ENCODE measurements at places on chromosomes 12 and 14. TPM values are rescaled to one million over a fixed set of nuclear protein-coding genes. Genes with fewer than 3 reads are reported as not detected.
A peak's percentile ranks its signal among the peaks of the same experiment; 100 is the strongest.

DNA sequence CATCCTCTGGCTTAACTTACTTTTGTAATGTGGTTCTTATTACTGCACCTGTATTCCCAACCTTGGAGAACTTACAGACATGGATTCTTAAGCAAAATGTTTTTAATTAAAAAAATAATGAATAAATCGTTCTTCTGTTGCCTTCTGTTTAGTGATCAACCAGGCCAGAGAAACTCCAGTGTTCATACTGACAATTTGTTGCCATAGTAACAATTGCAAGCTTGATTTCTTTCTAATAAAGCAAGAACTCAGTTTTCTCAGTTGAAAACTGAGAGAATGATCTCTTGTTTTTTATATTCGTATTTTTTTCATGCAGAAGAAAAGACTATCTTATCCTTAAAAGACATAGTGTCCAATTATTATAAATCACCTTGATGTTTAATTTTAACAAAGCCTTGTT is 106.5 kb upstream of the LMNTD1 start:
- H3K36me3 ChIP-seq: no peaks in the 10 kb centered on the region
- H3K27me3 ChIP-seq: no peaks in the 10 kb centered on the region
- no peaks in the 10 kb centered on the region for H3K4me1 ChIP-seq
- no peak for DNase-seq
- H3K4me3 ChIP-seq: no peak overlapping the region
- H3K27ac ChIP-seq: no peak overlapping the region

DNA sequence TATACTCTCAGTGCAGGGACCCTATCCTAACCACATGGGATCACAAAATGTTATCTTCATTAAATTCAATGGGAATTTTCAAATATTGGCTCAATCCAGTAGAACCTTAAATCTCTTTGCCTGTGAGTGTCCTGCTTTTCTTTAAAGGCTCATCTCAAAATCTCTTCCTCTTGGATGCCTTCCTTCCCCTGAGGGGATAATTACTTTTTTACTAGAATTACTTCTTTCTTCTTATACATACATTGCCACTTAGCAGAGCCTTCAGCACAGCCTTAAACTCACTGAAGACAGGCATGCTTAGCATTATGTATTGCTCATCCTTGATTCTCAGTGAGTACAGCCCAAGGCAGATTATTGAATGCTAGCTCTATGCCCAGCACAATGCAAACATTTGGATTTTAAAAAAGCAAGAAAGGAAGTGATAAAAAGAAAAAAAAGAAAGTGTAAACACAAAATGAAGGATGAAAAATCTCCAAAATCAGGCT is 1918.0 kb upstream of the FLRT2 start:
- H3K27me3 ChIP-seq: no peaks in the 10 kb centered on the region
- no peaks in the 10 kb centered on the region for H3K36me3 ChIP-seq
- H3K4me3 ChIP-seq: no peak overlapping the region
- H3K4me1 ChIP-seq: no peaks in the 10 kb centered on the region
- H3K27ac ChIP-seq: no peak overlapping the region

DNA sequence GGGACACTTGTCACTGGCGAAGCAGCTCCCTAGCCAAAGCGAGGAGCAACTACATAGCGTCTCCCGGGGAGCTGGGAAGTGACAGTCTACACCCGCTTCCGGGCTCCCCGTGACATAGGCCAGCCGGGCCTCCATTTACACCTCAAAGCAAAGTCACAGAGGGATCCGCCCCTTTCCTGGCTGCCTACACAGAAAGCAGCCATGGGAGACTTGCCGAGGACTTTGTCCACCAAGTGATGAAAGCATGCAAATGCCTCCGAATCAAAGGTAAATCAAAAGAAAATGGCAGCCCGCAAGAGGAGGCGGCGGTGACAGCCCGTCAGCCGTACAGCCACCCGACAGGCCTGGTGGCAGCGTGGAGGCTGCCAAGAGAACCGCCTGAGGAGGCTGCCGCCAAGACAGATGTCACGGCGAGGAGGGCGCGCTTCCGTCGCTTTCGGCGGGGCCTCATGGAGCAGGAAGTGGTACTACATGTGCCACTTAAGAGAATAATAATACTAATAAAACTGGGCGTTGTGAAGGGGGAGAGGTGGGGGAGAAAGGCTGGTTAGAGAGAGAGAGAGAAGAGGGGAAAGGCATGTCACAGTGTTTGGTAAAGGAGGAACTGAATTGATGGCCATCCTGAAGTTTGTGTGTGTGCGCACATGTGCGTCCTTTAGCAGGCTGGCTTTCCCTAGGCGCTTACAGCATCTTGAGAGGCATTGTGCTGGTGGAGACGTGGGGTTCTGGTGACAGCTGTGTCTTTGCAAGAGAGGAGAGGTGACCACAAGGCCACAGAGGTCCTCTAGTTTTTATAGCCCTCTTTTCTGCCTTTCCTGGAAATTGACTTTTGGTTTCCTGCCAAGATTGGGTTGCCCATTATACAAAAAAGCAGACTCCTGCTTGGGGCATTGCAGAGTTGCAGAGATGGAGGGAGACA is 661.7 kb downstream of the VRK1 start:
- no peak for DNase-seq
- H3K4me1 ChIP-seq: peaks cover 25% of the 10 kb centered on the region
- peak overlapping the region; percentile 57 for H3K4me3 ChIP-seq

DNA sequence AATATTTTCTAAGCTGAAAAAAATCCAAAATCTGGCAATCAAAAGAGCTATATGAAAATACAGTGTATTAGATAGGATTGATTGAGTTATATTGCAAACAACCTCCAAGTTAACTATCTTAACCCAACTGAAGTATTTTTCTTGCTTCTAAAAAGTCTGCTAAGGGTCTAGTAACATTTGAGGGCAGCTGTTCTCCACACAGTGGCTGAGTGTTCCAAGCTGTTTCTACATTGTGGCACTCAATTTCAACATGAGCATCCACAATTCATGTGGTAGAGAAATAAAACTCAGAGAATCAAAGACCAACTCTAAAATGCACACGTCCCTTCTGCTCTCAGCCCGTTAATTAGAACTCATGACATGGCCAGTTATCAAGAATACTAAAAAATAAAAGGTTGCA is 340.0 kb downstream of the C12orf50 start:
- no peaks in the 10 kb centered on the region for H3K27me3 ChIP-seq
- H3K4me3 ChIP-seq: no peak overlapping the region
- no peaks in the 10 kb centered on the region for H3K36me3 ChIP-seq
- no peak overlapping the region for H3K27ac ChIP-seq
- DNase-seq: no peak

DNA sequence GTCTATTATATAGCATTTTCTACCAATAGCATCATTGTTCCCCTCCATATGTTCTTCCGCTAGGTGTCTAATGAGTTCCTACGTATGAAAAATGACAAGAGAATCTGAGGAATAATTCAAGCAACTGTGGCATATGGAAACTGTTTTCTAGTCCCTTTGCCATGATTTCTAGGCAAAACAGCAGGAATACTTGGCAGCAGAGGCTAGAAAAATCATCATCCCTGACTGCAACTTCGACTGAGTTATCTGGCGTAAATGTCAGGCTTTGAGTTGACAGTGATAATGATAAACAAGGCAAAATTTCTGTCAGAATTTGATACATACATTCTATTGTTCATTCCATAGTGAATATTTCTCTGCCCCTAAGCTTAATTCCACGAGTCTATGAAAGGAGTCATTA is 572.8 kb upstream of the USP15 start:
- no peak for DNase-seq
- H3K27me3 ChIP-seq: no peaks in the 10 kb centered on the region
- no peak overlapping the region for H3K4me3 ChIP-seq
- H3K27ac ChIP-seq: no peak overlapping the region

DNA sequence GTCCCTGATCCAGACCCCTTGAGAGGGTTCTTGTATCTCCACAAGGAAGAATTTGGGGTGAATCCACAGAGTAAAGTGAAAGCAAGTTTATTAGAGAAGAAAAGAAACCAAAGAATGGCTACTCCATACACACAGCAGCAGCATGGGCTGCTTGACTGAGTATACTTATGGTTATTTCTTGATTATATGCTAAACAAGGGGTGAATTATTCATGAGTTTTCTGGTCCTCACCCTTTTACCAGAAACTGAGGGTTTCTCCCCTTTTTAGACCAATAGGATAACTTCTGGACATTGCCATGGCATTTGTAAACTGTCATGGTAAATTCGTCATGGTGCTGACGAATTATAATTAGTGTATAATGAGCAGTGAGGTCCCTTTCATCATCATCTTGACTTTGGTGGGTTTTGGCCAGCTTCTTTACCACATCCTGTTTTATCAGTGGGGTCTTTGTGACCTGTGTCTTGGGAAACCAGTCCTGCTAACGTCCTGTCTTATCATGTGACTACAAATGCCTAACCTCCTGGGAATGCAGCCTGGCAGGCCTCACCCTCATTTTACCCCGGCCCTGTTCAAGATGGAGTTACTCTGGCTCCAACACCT is 121.9 kb downstream of the SPTSSA start:
- H3K27me3 ChIP-seq: no peaks in the 10 kb centered on the region
- DNase-seq: no peak
- H3K4me1 ChIP-seq: no peaks in the 10 kb centered on the region
- H3K27ac ChIP-seq: no peak overlapping the region
- H3K4me3 ChIP-seq: no peak overlapping the region

DNA sequence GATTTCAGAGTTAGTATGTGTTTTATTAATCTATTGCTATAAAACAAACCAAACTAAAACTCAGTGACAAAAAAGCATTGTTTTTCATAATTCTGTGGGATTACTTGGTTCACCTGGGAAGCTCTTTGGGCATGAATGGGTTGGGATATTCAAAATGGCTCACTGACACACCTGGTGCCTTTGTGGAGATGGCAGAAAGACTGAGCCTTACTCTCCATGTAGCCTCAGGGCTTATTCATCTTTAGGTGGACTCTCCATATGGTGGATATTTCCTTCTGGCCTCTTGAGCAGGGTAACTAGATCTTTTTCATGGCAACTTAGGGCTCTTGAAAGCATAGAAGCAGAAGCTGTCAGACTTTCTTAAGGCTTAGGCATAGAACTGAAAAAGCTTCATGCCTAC is 1102.8 kb upstream of the SEL1L start:
- no peak for DNase-seq
- H3K36me3 ChIP-seq: no peaks in the 10 kb centered on the region
- no peaks in the 10 kb centered on the region for H3K4me1 ChIP-seq
- H3K4me3 ChIP-seq: no peak overlapping the region
- no peaks in the 10 kb centered on the region for H3K27me3 ChIP-seq

DNA sequence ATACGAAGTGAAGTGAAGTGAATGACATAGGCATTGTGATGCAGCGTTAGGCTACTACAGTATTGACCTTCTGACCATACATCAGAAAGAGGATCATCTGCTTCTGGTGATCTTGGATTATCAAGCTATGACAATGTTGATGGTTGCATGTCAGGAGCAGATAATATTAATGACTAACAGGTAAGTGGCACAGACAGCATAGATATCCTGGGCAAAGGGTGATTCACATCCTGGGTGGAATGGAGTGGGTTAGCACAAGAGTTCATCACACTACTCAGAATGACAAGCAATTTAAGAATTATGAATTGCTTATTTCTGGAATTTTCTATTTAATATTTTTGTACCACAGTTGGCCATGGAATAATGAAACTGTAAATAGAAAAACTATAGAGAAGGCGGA is 397.9 kb upstream of the ATP2B1 start:
- H3K4me1 ChIP-seq: no peaks in the 10 kb centered on the region
- DNase-seq: no peak
- no peaks in the 10 kb centered on the region for H3K36me3 ChIP-seq

B3GNT4 gene
- 0.42 TPM for total RNA-seq

SPIC gene
- not detected for total RNA-seq

BDKRB2 gene
- total RNA-seq: 18.8 TPM

RTN1 gene
- 2.3 TPM for total RNA-seq

ADAM21 gene
- not detected for total RNA-seq

FGF23 gene
- not detected for total RNA-seq

COA8 gene
- 28.7 TPM for total RNA-seq
